ENCODE measurements at places on chromosomes 16 and 17. TPM values are rescaled to one million over a fixed set of nuclear protein-coding genes. Genes with fewer than 3 reads are reported as not detected.

HOXB2 gene
- total RNA-seq = 0.65 TPM

MSL1 gene
- total RNA-seq = 64.0 TPM

TBC1D3H gene
- total RNA-seq = not detected

PPY gene
- 0.44 TPM for total RNA-seq
